Left ventricle myocardium inferior (tissue), 1 donor: ENCODE measurements at places on chromosomes 6 and 20.

GRCh38 chr6:84788689-84789088, 24.3 kb upstream of the TBX18 start:
- DNase-seq: no peak

- no peak for DNase-seq
These were observed 195.7 kb downstream of the FARS2 start for GRCh38 chr6:5457041-5457440.

GRCh38 chr6:151502499-151502898, 8.7 kb downstream of the CCDC170 start:
- DNase-seq: no peak

- no peak for DNase-seq
These were observed 99.5 kb downstream of the LAMP5 start for GRCh38 chr20:9613871-9614270.

DNA sequence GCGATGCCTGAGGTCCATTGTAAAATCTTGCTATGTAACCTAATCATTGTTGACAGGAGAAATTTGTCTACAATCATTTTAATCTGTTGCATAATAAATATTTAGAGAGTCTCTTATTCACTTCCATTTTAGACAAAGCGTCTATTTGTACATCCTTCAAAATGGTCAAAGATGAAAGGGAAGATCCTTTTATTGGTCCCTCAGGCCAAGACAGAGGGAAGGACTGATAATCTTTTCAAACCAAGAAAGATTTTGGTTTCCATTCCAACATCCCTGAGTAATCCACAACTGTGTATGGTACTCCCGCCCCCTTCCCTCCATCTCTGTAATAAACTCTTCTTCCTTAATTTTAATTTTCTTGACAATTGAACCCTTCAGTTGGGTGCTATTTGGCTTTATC, 111.6 kb upstream of the SCP2D1 start:
- no peak for DNase-seq

DNA sequence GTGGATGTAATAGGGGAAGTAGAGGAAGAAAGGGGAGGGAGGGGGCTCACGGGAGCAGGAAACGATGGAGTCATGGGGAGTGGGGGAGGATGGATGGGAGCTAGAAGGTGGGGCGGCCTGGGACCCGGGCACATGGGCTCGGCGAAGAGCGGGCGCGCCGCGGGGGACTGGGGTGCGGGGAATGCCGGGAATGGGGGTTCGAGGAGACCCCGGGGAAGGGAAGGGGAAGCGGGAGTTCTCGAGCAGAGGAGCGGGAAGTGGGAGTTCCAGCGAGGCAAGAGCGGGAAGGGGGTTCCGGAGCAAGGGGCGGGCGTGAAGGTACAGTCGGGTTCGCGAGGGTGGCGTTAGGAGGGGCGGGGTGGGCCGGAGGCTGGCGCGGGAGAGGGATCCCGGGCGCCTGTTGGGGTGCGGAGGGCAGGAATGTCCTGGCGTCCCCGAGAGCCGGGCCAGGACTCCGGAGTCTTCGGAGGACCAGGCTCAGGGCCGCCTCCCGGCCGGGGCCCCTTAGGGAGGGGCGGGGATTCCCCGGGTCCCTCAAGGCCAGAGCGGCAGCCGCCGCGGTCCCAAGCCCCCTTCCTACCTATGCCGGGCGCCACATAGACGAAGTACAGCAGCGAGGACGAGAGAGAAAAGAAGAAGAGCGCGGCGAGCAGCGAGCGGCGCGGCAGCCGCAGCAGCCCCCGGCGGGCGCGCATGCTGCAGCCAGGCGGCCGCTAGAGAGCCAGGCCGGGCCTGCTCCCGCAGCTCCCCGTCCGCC, 504 bp downstream of the B4GALT5 start:
- peak; percentile 41 for DNase-seq

GRCh38 chr20:55269913-55270312, 735.4 kb downstream of the CBLN4 start:
- no peak for DNase-seq

DNA sequence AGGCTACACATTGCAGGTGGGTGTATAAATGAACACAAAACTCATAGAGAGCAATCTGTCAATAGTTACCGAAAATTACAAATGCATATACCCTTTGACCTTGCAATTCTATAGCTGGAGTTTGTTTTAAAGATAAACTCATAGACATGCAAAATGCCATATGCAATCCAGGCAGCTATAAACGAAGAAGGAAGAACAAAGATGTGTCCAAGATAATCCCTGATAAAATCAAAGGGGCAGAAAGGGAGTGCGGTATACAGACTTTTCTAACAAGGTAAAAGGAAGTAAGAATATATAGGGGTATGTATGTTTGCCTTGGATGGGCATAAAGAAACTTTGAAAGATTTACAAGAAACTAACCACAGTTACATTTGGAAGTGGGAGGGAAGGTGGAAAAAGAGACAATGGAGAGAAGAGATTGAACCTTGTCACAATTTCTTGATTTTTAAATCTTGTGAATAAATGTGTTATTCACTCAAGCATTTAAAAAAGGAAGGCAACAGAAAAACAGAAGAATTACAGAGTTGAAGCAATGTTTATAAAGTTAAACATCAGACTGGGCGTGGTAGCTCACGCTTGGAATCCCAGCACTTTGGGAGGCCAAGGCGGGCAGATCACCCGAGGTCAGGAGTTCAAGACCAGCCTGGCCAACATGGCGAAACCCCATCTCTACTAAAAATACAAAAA, 29.9 kb downstream of the FAM8A1 start:
- DNase-seq: no peak

- no peak for DNase-seq
These were observed 132.4 kb downstream of the DNAH8 start for GRCh38 chr6:38847497-38847896.

GRCh38 chr6:36139431-36139830, 9.1 kb downstream of the MAPK13 start:
- DNase-seq: no peak

DNA sequence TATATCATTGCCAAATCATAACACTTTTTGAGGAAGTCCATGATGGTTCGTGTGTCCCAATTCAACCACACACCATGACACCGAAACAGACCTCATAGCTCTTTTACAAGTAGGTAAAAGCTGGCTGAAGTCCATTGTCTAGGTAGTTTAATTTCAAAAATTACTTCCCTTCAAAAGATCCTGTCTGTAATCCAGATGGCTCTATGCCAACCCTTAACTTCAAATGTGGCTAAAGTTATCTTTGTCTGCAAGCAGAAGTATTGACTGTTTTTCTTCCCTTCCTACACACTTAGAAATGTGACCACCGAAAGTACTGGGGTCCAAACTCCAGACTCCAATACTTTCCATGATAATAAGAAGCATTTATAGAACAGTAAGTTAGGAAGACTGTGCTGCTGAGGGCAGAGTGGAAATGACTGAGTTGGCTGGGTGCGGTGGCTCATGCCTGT, 8.3 kb upstream of the TIAM2 start:
- DNase-seq: no peak

DNA sequence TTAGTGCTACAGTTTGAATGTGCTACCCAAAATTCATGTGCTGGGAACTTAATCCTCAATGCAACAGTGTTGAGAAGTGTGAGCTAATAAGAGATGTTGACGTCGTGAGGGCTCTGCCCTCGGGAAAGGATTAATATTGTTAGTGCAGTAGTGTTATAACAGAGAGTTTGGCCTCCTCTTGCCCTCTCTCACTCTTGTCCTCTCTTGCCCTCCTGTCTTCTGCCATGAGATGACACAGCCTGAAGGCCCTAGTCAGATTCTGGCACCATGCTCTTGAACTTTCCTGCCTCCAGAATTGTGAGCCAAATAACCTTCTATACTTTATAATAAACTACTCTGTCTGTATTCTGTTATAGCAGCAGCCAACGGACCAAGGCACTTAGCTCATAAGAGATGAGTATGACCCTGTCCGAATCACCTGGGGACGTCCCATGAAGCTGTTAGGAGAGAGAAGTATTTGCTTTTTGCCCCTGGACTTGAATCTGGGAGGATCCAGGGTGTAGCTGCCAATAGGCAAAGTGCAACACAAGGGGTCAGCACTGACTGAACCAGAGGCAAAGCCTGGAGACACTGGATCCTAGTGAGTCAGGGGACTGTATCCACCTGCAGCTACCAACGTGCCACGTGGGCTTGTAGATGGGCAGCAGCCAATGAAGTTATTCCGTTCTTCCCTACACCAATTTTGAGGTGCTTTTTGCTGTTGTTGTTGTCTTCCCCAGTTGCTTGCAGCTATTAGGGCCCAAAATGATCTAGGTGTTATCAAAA, 233.7 kb downstream of the THBS2 start:
- DNase-seq: no peak

- DNase-seq: no peak
These were observed 53.6 kb upstream of the TNFAIP3 start for GRCh38 chr6:137813308-137813970.

DNA sequence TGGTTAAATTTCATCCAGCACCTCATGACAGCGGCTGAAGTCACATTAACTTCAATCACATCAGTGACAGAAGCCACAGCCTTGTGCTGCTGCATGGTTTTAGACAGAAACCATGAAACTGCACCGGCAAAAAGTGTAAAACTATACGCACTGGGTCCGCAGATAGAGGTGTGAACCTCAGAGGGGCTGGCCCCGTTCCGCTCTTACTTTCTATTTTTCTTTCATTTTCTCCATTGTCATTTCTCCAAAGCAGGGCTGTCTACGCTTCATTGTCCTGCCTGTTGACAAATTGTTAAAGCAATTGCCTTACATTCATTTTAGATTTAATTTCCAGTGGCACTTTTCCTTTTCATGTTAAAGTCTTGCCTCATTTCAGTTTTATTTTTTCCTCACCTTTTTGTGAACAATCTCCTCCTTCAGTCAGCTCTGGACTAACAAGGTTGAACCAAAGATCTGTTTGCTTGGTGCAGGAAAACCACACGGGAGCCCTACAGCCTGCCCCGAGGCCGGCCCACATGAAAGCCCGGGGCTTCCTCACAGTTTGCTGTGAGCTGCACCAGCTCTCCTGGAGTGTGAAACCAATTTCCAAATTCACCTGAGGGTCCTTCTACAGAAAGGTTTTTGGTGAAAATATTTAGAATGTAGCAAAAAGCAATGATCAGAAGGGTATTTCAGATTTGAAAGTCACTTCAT, 63.7 kb downstream of the PRR18 start:
- DNase-seq: no peak

- DNase-seq: peak; percentile 71
These were observed 43.1 kb upstream of the NAA20 start for GRCh38 chr20:19973961-19974629.

DNA sequence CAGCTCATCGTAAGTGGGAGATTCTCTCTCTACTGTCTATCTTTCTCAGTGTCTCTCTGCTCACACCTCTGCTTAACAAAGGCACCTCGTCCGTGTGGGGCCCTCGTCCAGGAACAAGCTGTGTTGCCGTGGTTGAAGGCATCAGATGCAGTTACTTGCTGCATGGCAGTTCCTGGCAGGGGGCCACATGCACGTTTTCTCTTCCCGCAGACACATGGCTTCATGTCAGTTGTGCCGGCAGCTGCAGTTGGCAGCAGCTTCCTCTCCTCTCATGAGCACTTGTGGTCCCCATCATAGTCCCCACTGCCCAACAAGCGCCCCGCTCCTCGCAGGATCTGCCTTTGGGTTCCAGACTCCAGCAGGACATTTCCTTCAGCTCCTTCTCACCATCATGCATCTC, 7.1 kb upstream of the AFDN start:
- no peak for DNase-seq

DNA sequence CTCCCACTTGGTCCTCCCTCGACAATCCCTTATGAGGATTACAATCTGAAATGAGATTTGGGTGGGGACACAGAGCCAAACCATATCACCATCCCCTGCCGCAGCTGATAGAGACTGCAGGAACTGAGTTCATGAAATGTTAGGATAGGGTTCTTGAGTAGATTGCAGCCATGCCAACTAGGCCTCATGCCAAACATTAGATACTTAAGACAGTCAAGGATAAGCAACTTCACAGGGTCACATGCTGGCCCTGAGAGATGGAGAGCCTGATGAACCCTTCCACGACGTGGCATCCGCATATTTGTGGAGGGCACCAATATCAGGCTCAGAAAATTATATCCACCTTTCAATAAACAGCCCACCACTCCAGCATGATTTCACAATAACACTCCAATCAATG, 121.3 kb downstream of the ALDH8A1 start:
- no peak for DNase-seq

GRCh38 chr6:90442366-90442765, 144.5 kb downstream of the MAP3K7 start:
- DNase-seq: no peak

GRCh38 chr20:59448196-59448595, 147.8 kb downstream of the EDN3 start:
- DNase-seq: no peak

GRCh38 chr6:155493026-155493693, 37.5 kb upstream of the NOX3 start:
- no peak for DNase-seq

DNA sequence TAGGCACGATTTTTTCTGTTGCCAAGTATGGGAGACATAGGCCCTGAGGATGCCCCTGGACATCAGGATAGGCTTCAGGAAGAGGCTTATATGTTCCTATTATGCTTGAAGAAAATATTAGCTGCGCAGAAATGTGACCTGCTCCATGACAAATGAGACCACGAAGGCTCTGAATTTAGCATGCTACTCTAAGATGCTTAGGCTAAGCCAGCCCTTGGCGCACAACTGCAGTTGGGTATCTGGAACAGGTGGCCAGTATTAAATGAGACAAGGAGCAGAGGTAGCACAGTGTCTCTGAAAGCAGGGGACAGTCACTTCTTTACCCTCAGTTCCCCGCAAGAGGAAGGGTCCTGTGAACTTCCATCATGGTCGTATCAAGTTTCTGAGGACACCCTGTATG, 90.0 kb downstream of the RREB1 start:
- no peak for DNase-seq

GRCh38 chr20:8334641-8335040, 202.6 kb downstream of the PLCB1 start:
- no peak for DNase-seq

DNA sequence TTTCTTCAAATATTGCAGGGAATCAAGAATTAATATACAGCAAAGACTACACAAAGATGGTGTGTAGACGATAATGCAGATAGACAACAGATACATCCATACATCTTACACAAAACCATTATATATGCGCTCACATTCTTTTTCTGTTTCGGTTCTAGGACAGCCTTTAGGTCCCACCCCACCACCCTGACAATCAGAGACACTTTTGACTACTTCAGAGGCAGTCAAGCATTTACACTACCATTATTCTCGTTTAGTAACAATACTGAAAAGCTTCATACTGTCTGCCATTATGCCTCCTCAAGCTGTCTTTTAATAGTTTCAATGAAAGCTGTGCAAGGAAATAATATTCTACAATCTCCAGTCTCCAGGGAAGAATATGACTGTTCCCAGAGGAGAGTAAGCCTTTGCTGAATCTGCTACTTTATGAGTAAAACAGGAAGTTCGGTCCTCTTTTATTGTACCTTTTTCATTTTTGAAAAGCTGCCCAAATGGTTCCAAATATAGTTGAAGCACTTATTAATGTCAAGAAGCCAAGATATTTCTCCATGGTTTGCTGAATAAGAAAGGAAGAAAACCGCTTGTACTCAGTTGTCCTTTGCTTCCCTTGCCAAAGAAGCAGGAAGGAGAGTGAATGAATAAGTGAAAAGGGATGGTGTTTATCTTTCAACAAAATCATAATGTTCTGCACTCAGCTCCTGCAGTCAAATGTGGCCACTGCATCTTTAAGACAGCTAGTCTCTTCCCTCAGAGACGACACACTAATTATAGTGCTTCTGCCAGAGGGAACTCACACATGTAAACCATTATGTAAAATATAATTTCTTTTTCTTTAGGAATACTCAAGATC, 468.3 kb downstream of the CDC5L start:
- no peak for DNase-seq

- no peak for DNase-seq
These were observed 13.8 kb downstream of the RNASET2 start for GRCh38 chr6:166942393-166943168.

- DNase-seq: peak; percentile 65
These were observed 12.1 kb downstream of the FOXS1 start for GRCh38 chr20:31833130-31833930.
